Stimulated activated CD4-positive, alpha-beta T cell treated with anti-CD3 and anti-CD28 coated beads, Interleukin-2, amount 100 ng/mL, for 48 hours (primary cell): ENCODE measurements at places on chromosomes 7 and 10.

GRCh38 chr7:107210400-107210799 lies 41.6 kb downstream of the HBP1 start:
- no peak for DNase-seq

GRCh38 chr10:97329766-97330165 lies 4.8 kb downstream of the FRAT2 start:
- DNase-seq: no peak

DNA sequence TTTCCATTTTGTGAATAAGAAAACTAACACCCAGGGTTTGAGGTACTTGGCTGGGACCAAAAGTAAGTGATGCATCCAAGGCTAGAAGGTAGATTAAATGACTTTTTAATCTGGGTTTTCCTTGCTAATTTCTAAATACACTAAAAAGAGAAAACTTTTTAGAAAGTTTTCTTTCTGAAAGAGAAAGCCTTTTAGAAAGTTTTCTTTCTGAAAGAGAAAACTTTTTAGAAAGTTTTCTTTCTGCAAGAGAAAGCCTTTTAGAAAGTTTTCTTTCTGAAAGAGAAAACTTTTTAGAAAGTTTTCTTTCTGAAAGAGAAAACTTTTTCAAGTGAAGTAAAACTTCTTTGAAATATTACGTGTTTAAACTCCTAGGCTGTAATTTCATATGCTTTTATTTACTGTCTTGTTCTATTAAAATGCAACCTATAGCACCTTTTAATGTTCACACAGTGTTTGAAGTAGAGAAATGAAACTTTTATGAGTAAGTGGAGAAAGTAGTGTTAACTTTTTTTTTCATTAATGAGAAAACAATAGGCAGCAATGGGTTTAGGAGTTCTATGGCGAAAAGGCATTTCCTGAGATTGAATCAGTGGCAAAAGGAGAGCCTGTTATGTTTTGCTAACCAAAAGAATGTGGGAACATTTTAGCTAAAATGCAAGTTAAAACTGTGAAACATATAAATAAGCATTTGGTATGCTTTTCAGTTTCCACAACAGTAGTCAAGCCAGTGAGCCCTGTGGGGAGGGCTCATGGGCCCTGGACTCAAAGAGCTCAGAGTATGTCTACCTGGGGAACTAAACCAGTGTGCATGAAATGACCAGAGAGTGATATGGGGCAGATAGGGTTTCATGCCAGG lies 103.7 kb downstream of the RBM20 start:
- DNase-seq: no peak

DNA sequence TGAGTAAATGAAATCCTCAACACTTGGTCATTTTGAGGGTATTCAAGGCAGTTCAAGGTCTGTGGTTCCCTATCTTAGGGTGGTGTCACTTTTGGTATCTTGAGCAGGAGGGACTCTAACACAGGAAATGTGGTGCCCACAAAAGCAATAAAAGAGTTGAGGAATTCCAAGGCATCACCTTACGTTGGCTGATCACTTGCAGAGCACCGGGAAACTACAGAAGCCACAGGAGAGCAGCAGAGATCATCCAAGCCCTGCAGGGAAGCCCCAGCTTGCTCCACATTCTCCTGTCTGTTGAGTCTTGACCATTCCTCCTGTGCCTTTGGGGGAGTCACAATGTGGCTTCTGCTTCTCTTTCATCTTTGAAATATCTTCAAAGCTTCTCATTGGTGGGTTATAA lies 565.8 kb upstream of the ADARB2 start:
- DNase-seq: no peak

DNA sequence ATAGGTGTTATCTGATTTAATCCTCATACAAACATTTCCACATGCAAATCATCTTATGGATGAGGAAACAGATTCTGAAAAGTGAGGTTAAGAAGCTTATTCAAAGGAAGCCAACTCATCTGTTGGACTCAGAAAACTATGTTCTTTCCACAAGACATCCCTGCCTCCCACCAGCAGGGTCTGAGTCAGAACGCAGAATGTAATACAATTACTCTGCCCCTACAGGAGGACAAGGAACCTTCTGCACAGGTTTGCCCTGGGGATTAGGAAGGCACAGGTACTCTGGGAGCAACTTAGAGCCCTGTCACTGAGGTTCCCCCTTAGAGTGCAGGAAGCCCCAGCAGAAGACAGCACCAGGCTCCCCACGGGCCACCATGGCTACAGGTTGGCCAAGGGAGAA lies 255.7 kb downstream of the TNS3 start:
- DNase-seq: no peak

DNA sequence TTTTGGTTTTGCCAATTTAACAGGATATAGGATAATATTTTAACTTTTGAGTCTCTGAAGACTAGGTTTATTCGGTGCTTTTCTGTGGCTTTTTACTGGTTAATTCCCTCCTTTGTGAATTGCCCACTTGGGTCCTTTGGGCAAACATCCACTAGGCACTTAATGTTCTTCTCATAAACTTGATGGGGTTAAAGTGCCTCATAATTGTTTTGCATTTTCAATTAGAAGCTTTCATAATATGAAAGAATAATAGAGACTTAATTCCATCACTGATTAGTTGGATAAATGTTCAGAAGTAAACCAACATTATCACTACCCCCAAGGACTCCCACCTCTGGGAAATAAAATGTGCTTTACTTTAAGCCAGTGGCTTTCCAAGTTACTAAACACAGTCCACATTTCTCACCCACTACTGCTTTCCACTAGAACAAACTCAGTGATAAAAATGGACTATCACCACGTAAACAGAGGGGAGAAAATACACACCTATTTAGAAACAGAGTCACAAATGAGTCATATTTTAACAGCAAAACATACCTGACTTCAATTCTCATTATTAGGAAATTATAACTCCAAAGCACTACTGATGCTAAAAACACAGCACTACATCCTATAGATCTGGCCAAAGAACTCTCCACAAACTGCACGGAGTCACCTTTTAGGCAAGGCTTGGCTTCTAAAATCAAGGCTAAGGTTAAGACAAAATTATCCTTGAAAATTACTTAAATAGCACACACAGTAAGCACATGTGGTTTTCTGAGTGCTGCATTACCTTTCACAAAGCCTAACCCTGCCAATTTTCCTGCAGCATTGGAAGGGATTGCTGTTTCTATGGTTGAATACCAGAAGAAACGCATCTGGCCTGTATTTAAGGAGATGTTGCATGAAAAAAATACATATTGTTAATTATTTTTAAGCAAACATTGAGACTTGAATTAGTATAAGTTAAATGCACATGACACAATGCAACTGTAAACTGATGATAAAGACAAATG lies 41.2 kb downstream of the PARD3 start:
- no peak for DNase-seq

DNA sequence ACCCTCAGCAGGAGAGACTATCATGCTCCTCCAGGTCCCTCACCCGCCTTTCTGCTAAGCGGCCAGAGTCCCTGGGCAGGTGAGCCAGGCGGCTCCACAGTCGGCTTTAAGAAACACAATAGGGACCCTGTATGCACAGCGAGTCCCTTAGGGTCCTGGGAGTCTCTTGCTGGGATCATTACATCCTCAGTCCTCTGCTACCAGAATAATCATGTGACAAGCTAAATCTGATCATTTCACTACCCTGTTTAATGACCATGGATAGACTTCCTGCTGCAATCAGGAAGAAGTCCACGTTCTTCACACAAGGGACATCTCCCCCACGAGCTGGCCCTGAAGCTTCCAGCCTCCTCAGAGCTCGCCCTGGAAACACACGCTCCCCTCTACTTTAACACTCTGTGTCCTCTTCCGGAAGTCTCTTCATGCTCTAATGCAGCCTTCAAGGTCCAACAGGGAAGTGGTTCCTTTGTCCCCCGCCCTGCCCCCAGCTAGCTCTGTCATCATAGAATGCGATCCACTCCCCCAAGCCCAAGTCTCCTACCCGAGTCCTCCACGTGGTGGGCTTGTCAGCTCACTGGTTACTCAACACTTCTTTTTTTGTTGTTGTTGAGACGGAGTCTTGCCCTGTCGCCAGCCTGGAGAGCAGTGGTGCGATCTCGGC lies 101.5 kb downstream of the RNF216 start:
- no peak for DNase-seq

DNA sequence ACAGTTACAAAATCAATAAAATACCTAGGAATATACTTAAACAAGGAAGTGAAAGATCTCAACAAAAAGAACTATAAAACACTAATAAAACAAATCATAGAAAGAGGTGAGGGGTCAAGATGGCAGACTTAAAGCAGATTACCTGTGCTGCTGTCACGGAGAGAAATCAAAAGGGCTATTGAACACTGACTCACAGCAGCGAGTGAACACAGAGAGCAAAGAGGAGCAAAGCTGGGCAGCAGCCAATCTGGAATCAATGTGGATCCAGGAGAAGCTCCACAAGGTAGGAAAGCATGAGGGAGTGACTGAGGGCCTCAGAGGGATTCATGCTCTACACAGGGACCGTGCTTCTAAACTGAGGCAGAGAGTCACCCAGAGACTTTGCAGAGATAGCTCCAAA lies 562.0 kb upstream of the SEMA3D start:
- no peak for DNase-seq

- no peak for DNase-seq
Observed at GRCh38 chr10:95505641-95506040, 55.5 kb downstream of the SORBS1 start.

DNA sequence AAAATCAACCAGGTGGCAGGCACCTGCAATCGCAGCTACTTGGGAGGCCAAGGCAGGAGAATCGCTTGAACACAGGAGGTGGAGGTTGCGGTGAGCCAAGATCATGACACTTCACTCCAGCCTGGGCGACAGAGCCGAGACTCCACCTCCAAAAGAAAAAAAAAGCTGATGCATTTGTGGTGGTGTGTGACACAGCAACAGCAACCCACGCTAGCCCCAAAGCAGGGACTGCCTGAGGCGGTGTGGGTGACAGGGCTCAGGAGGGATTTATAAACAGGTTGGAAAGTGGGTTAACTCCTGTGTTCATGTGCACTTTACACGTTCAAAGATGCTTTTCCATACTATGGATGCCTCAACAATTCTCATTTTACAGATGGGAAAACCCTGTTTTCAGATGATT lies 395.9 kb upstream of the PODXL start:
- no peak for DNase-seq

DNA sequence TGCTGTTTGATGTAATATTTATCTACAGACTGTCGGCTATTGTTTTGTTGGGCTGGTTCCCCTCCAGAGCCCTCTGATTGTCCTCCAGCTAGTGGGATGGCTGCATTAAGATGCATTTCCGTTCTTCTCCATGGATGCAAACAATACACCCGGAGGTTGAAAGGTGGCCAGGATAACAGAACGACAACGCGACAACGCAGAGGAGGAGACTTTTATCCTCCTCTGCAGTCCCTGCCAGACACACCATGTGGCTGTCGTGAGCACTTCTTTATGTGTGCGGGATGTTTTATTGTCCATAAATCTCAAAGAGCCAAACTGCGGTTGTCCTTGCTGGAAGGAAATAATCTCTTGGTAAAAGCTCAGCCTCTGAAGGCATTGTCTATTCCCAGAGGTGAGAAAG lies 39.1 kb upstream of the TCERG1L start:
- DNase-seq: no peak

GRCh38 chr7:30658479-30659074 lies 23.7 kb downstream of the CRHR2 start:
- no peak for DNase-seq

- no peak for DNase-seq
Observed at GRCh38 chr10:88507404-88507803, 75.7 kb downstream of the RNLS start.

DNA sequence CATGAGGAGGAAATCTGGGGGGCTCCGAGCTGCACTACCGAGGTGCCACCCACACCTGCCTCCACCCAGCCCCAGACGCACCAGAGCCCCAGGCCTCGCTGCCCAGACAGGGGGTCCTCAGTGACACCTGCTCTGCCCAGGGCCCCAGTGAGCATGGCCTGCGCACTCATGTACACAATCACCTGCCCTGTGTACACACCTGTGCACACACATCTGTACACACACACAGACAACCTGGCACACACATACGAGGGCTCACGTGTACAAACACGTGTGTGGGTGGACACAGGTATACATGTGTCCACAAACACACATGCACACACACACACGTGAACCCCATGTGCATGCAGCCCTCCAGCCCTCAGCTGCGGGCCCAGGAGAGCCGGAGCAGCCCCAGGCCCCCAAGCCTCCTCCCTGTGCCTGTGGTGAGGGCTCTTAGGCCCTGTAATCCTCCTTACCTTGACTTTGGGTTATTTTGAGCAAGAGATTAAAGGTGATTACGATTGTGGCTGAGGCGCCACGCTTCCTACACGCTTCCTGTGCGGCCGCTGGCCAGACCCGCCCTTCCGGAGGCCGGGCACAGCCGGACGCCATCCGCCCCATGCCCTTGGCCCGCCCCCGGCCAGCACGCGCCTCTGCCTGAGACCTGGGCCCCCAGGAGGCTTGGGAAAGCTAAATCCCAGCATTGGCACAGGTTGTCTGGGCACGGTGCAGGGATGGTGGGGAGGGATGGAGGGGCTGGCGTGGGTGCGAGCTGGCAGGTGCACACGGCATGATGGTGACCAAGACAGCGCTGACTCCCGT lies 71.9 kb downstream of the ELFN1 start:
- DNase-seq: no peak

GRCh38 chr10:70293169-70293843 lies 9.5 kb upstream of the NPFFR1 start:
- no peak for DNase-seq

GRCh38 chr10:129498680-129499079 lies 31.6 kb downstream of the MGMT start:
- no peak for DNase-seq

DNA sequence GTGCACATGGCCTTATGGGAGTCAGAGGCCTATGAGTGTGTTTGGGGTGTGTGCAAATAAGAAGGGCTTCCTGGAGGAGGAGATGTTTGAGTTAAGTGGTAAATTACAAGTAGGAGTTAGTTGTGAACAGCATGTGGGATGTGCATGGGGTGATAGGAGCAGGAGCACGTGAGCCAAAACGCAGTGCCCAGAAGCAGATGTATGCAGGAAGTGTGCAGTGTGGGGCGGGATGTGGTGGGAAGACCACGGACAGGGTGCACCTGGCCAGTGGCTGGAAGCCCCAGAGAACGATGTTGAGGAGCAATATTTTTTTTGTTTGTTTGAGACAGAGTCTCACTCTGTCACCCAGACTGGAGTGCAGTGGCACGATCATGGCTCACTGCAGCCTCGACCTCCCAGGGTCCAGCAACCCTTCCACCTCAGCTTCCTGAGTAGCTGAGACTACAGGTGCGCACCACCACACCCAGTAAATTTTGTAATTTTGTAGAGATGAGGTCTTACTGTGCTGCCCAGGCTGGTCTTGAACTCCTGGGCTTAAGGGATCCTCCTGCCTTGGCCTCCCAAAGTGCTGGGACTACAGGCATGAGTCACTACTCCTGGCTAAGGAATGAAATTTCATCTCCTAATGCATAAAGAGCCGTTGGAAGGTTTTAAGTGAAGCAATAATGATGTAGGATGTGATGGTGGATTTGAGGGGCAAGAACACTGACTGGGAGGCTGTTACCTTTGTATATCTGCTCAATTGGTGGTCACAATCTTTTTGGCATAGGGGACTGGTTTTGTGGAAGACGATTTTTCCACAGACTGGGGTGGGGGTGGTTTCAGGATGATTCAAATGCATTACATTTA lies 78.4 kb downstream of the LYZL2 start:
- DNase-seq: no peak
